ENCODE measurements at places on chromosomes 11 and 22. TPM values are rescaled to one million over a fixed set of nuclear protein-coding genes. Genes with fewer than 3 reads are reported as not detected.

Gene DPAGT1
- total RNA-seq, result 18.9 TPM

GRCh38 chr11:91906871-91907624, 317.6 kb upstream of the FAT3 start:
- no peaks in the 10 kb centered on the region for H3K36me3 ChIP-seq
- H3K4me3 ChIP-seq, result no peak overlapping the region
- no peak for DNase-seq
- no peaks in the 10 kb centered on the region for H3K4me1 ChIP-seq
- no peaks in the 10 kb centered on the region for H3K27me3 ChIP-seq
- H3K27ac ChIP-seq, result no peak overlapping the region

DNA sequence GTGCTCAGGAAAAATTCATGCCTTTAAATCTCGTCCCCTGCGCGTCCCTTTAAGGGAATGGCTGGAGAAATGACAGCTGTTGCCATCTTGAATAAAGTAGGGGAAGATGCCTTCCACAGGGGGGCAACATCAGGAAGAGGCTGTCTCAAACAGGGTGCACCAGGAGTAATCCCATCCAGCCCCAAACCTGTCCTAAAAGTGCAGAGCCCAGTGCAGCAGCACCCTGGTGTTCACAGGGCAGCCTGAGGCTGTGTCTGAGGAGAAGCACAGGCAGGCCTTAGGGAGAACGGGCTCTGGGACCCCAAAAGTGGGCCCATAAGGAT, 10.8 kb upstream of the C11orf96 start:
- peaks cover 19% of the 10 kb centered on the region for H3K4me1 ChIP-seq
- DNase-seq, result no peak
- H3K36me3 ChIP-seq, result no peaks in the 10 kb centered on the region
- peaks cover 9% of the 10 kb centered on the region for H3K27me3 ChIP-seq

- no peak overlapping the region for H3K4me3 ChIP-seq
- no peaks in the 10 kb centered on the region for H3K36me3 ChIP-seq
- no peaks in the 10 kb centered on the region for H3K4me1 ChIP-seq
- H3K27me3 ChIP-seq, result no peaks in the 10 kb centered on the region
- DNase-seq, result no peak
Observed at GRCh38 chr11:131998020-131998419, 627.6 kb downstream of the NTM start.

GRCh38 chr22:38420734-38421133, 34.3 kb downstream of the KCNJ4 start:
- DNase-seq, result no peak
- no peak overlapping the region for H3K4me3 ChIP-seq
- no peak overlapping the region for H3K27ac ChIP-seq
- H3K36me3 ChIP-seq, result no peaks in the 10 kb centered on the region

DNA sequence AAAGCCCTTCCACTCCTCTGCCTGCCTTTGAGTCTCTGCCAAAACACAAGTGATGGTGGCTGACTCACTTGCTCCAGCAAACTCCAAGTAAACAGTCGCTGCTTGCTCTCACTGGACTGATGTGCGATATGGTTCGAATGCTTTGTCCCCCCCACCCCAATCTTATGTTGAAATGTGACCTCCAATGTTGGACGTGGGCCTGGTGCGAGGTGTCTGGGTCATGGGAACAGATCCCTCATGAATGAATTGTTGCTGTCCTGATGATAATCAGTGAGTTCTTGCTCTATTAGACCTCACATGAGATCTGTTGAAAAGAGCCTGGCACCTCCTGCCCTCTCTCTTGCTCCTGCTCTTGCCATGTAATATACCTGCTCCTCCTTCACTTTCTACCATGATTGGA, 747.9 kb downstream of the OPCML start:
- DNase-seq, result no peak
- H3K36me3 ChIP-seq, result no peaks in the 10 kb centered on the region
- H3K4me1 ChIP-seq, result peaks cover 7% of the 10 kb centered on the region
- no peak overlapping the region for H3K4me3 ChIP-seq

GRCh38 chr11:6397636-6398035, 7.4 kb downstream of the SMPD1 start:
- H3K4me1 ChIP-seq, result peaks cover 37% of the 10 kb centered on the region
- peak overlapping the region; percentile 88 for H3K27ac ChIP-seq
- DNase-seq, result no peak
- peaks cover 9% of the 10 kb centered on the region for H3K36me3 ChIP-seq
- no peak overlapping the region for H3K4me3 ChIP-seq

DNA sequence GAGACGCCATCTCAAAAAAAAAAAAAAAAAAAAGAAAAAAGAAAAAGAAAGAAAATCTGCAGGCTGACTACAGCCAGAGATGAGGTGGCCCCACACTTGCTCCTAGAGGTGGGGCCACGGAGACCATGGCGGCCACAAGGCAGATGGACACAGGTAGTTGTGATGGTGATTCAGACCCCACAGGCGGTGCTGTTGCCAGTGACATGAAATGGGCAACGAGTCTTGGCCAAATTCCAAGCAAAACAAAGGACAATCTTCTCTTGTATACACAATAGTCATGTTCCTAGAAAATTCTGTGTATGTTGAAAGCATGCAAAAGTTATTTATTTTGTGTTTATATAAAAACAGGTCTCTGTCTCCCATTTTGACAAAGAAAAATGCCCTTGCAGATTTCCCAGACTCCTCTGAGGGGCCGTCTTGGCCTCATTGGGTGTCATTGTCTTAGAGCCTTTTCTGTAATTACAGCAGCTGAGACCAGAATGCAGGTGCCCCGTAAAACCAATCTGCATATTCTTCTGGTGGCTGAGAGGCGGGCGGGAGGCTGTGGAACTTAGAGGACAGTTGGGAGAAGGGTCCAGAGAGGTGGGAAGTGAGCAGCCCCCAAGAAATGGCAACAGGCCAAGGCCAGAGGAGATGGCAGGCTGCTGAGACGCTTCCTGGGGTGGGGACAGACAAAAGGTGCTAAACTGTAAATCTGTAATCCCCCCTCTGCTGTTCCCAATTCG, 22.5 kb upstream of the DAGLA start:
- H3K27ac ChIP-seq, result no peak overlapping the region
- peaks cover 2% of the 10 kb centered on the region for H3K4me1 ChIP-seq
- no peak overlapping the region for H3K4me3 ChIP-seq
- H3K36me3 ChIP-seq, result no peaks in the 10 kb centered on the region

All from T-helper 17 cell (primary cell).